AG08395 (cell line): ENCODE measurements at places on chromosomes 11 and 22.
A peak's percentile ranks its signal among the peaks of the same experiment; 100 is the strongest.

- DNase-seq = no peak
These were observed 834.0 kb downstream of the BRD1 start for GRCh38 chr22:48993655-48994054.

- no peak for DNase-seq
These were observed 14.9 kb downstream of the FZD4 start for GRCh38 chr11:86940122-86940777.

GRCh38 chr11:65362320-65362931, 7.9 kb downstream of the TIGD3 start:
- no peak for DNase-seq

DNA sequence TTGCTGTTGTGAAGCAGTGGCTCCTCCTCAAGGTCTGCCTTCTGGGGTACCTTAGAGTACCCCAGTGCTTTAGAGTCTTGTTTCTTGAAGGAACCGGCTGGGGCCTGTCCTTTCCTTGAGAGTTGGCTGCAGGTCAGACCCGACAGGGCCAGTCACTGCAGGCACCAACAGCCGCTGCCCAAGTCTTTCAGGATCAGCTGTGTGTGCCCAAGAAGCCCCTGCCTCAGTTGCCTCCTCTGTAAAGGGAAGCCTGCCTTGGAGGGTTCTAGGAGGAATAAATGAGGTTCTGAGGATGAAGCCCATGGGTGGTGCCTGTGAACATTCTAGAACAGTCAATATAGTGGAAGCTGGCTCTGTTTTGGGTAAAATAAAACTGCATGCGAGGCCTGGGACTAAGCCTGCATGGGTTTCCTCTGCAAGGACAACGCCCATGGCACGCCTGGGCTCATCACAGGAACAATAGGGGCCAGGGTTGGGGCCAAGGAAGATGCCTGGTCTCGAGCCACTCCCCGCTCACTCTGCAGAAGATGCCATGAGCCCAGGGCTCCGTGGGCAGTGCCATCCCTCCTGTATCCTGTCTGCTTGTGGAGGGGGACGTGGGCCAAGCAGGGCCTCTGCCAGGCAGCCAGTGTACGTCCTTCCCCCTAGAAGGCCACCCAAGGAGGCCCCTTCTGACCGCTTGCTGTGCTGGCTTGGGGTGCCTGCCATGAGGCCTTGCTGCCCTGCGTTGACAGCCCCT, 81.6 kb downstream of the MED15 start:
- DNase-seq = no peak

GRCh38 chr22:24165673-24166072, 15.6 kb upstream of the SUSD2 start:
- DNase-seq = peak; percentile 35
